ENCODE measurements at places on chromosomes 2 and 18.

DNA sequence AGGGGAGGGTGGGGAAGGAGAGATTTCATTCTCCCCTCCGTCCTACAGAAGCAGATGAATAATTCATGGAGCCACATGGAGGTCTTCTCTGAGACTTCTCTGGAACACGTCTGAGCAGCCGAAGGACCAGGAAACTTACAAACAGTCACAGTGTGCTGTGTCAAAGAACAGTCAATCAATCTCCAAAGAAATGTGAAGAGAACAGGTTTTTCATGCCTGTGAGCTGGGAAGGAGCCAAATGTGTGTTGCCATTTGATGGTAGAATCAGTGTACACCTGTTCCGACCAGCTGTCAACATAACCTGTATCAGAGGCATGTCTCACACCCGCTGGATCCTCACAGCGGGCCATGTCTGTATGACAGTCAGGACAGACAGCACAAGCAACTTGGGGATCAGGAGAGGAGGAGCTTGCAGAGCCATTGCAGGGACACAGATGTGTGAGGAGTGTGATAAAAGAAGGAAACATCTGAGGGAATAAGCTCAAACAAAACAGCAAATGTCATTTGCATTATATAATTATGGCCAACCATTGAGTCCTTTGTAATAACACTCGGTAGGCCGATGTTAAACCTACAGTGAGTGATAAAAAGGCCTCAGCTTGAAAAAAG lies 298.5 kb downstream of the EN1 start:
- DNase-seq, result no peak

DNA sequence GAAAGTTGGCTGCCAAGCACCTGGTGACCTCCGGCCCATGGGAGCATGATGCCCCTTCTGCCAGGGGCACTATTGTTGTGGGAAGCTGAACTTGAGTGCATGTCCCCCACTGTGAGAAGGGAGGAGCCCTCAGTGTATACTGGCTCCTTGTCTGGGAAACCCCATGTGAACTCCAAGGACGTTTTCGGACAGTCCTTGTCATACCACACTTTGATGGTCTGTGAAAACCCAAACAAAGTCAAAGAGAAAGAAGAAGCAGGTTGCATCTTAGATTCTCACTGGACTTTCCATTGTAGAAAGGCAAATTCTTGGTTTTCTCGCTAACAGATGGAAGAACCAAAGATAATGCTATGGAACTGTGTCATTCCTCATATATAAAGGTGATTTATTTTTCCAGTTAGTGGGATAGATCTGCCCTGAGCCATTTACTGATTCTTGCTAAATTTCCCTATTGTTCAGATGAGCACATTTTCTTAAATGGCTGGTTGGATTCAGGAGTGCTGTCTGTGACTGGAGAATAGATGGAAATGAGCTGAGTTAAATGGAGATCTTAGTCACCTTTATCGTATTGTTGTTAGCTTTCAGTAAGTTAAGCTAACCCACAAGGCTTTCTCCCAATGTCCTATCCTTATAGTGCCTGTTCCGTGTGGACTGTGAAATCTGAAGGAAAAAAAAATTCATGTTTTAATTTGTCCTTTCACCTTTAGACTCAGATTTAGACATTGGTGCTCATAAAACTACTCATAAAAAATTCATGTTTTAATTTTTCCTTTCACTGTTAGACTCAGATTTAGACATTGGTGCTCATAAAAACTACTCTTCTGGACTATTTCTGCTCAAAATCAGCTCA lies 166.6 kb downstream of the ACTR3 start:
- DNase-seq, result no peak

- DNase-seq, result no peak
Measured at GRCh38 chr2:46308081-46308480, 10.9 kb downstream of the EPAS1 start.

DNA sequence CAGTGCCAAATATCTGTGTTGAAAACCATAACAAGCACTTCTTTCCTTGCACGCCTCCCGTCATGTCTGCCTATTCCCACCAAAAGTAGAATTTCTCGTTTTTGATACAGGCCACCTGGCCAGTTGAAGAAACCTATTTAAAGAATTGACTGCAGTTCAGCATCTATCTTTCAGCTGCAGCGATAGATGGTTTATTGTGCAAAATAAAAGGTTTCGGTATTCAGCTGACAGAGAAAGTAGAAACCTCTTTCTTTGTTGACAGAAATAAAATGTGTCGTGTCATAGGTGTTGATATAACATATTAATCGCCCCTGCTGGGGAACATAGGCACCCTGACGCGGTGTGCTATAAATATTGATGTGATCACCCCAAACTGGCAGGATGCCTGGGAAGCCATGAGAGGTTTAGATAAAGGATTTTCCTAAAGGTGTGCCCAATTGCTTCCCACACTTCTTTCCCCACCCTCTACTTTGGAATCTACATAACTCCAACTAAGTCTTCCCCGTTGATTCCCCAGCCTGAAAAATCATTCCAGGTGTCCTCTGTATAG lies 570.4 kb downstream of the CCDC85A start:
- DNase-seq, result no peak

GRCh38 chr2:16971722-16972234 lies 306.1 kb upstream of the CYRIA start:
- no peak for DNase-seq
